ENCODE measurements at places on chromosomes 13 and 19. TPM values are rescaled to one million over a fixed set of nuclear protein-coding genes. Genes with fewer than 3 reads are reported as not detected.

DNA sequence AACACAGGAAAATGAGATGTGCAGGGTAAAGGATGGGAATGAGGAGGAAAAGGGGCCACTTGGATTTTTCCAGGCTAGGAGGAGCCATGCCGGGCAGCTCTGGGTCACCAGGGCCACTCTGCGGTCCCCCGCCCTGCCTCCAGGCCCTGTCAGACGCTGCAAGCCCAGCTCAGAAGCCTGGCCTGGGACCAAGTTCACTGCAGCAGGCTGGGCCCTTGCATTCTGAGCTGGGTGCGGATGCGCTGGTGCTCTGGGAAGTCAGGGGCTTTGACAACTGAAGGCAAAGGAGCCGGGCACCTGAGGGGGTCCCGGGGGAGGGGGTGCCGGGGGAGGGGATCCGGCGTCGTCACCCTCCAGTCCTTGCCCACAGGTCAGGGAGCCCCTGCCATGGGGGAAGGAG is 77.5 kb downstream of the WTIP start:
- DNase-seq = no peak

DNA sequence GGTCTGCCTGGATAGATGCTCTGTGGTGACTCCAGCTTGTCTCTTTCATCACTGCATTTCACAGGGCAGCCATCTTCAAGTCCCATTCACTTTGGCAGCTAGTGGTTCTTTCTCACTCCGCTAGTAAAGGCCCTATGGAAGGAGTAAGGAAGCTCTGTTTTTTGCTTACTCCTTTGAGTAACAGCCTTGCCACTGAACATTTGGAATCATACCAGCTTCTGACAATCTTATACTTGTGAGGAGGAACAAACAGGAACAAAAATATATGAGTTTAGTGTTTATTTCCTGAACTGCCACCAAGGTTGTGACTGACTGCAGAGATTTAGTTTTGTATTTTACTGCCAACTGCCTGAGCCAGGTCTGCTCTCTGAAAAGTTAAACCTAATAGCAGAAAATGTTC is 38.7 kb downstream of the KCTD4 start:
- DNase-seq = no peak

GRCh38 chr13:24203273-24203672 is 42.8 kb downstream of the SPATA13 start:
- DNase-seq = no peak

DNA sequence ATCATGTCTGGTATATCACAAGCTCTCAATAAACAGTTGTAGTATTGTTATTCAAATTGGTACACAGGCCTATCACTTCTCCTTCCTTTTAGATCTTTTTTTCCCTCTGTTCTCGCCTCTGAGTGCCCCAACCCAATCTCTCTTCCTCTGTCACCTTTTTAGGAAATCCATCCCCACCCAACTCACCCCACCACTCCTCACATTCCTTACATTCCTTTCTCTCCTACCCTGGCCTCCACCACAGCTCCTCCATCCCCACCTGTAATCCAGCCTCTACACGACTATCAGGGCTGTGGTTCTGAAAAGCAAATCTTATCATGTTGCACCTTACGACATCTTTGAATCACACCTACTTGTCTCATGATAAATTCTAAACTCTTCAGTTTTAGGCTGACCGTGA is 545.4 kb upstream of the GPC6 start:
- no peak for DNase-seq

DNA sequence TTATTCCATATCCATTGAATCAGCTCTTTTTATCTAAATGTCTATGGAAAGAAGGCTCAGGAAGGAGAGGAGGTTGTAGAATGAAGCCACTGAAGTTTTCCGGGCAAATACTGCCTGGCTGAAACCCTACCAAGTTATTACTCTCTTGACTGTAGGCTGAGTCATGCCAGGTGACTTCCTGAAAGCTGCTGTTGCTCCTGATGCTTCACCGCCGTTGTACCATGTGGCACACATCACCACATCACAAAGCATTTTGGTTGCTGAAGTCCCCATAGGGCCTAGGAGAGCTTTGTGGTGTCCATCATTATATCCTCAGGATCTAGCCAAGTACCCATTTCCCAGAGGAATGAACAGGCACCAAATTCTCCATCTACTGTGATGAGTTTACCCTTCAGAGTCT is 11.1 kb upstream of the TDRD12 start:
- no peak for DNase-seq

GRCh38 chr13:26971990-26972887 is 199.4 kb downstream of the USP12 start:
- DNase-seq = no peak

DNA sequence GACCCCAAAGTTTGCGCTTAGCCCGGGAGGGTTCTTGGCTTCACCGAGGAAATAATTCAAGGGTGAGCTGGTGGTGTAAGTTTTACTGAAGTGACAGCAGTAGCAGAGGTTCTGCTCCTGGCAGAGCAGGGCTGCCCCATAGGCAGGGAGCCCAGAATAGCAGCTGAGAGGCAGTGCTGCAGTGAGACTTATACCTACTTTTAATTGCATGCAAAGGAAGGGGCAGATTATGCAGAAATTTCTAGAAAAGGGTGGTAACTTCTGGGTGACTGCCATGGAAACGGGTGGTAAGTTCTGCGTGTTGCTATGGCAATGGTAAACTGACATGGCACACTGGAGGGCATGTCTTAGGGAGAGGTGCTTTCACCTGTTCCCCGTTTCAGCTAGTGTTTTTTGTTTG is 17.5 kb upstream of the CAMSAP3 start:
- no peak for DNase-seq

- no peak for DNase-seq
Observed at GRCh38 chr13:66951426-66951825, 278.7 kb downstream of the PCDH9 start.

DNA sequence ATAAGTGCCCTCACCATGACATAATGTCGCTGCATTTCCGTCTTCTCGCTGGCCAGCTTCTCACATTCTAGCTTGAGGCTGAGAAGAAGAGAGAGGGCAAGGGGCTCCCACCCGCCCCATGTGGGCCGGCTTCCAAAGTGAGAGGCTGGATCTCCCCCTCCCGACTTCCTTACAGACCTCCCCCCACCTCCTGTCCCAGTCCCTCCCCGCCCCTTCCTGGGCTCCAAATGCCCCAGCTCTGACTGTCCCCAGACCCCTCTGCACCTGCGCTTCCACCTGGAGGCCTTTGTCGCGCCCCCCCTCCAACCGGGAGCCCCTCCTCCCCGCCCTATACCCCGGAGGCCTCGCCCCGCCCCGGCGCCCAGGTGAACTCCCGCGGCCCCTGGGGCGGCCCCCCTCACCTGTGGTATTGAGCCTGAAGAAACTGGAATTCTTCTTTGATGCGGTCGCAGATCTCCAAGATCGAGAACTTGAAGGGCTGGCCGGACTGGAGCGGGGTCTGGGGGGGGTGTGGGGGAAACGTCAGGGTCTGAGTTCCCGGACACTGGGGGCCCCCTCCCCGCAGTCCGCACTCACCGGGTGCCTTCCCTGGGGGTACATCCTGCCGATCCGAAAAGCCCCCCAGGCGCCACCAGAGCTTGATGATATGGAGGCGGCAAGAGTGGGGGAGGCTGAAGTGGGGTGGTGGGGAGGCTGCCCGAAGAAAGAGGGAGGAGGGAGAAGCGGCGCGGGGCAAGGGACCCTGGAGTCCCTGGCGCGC is 595 bp downstream of the TLE2 start:
- DNase-seq = no peak

GRCh38 chr13:47334173-47334572 is 437.3 kb upstream of the HTR2A start:
- DNase-seq = no peak

- DNase-seq = no peak
Observed at GRCh38 chr13:65660731-65661130, 1569.4 kb downstream of the PCDH9 start.

DNA sequence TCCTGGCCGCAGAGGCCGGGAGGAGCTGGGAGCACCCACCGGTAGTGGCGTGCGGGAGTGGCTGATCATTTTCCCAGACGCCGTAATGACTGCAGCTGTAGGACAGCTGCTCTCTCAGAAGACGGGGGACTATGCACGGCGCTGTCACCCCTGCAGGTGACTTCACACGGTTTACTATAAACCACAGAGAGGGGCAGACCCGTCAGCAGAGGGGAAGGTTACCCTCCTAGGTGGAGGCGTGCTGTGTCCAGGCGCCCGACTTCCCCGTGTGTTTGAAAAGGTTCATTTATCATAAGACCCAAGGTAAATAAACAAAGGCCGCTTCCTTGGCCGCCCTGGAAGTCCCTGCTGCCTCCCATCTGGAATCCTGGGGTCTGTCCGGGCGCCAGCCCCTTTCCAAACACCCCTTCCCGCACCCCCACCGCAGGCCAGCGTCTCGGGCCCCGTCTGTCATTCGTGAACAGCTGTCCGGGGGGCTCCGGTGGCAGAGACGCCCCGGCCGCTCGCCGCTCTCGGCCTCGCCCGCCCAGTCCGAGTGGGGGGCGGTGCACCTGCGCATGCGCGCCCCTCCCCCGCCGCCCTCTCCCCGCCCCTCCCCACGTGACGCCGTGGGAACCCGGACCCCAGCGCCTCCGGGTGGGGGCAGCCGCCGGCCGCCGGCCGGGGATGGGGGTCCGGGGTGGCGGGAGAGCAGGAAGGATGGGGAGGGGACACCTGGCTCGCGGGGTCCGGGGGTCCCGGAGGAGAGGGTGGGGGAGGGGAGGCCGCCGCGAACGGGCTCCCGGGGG is 915 bp downstream of the SHC2 start:
- no peak for DNase-seq

DNA sequence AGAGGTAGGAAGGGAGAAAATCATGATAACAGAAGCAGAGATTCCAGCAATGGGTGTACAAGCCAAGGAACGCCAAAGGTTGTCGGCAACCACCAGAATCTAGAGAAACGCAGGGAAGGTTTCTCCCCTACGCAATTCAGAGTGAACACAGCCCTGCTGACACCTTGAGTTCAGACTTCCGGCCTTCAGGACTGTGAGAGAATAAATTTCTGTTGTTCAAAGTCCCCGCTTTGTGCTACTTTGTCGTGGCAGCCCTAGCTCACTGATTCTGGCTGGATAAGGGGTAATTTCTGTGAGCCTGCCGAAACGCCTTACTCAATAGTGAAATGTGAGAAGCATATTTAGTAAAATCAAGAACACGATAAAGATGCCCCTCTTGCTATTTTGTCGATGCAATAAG is 5.3 kb upstream of the CLEC4G start:
- no peak for DNase-seq

DNA sequence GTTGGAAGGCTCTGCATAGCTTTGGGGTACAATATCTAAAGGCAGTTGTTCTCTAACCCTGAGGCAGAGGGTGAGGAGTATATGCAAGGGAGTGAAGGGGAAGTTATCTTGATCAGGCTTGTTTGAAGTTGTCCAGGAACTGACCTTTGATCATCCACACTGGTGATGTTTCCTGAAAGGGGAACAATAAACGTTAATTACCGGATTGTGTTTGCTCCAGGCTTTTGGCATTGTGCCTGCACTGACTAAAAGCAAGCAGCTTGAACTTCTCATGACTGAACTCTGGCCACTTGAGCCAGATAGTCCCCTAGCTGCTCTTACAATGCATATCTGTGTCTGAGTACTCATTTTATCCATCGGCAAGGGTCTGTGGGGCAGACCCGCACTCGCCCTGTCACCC is 27.0 kb upstream of the ZNF726 start:
- no peak for DNase-seq

- no peak for DNase-seq
Observed at GRCh38 chr13:27359199-27359821, 65.1 kb upstream of the GTF3A start.

DNA sequence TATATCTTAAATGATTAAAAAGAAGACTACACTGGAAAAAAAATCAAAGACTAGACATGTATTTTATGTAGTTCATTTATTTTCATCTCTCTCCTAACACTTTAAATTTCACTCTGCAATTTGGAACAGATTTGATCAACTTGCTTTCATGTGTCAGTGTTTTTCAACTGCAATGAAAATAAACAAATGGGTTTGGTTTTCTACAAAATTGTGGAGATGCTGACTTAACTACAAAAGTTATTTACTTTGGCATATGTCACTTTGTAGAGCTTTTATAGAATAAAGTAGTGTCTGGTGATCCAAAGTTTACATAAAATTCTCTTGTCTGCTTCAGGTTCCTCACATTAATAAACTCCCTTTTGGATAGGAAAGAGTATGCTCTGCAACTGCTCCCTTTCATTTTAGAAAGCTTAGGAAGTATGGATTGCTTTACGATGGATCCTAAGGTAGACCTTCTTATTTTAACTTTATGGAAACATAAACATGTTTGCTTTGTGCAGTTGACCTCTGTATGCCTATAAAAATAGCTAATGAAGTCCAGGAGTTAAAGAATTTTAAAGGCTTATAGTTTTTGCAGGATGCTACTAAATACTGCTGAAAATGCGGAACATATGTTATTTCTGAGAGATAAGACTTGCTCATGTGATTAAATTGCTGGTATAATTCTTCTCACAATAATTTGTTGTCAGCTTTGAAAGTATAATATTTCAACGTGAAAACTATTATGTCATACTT is 815.9 kb downstream of the PCDH9 start:
- no peak for DNase-seq

DNA sequence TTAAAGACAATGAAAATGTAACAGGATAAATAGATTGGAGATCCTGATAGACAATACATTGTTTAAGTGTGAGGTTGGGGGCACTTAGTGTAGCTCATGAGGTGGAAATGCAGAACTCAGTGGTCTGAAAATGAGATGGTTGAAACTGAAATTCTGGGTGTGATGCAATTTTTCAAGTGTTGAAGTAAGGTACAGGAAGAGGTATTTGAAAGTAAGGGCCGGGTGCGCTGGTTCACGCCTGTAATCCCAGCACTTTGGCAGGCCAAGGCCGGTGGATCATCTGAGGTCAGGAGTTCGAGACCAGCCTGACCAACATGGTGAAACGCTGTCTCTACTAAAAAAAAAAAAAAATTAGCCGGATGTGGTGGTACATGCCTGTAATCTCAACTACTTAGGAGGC is 113.0 kb downstream of the UFM1 start:
- no peak for DNase-seq

GRCh38 chr13:35136585-35136984 is 194.5 kb downstream of the NBEA start:
- DNase-seq = no peak

DNA sequence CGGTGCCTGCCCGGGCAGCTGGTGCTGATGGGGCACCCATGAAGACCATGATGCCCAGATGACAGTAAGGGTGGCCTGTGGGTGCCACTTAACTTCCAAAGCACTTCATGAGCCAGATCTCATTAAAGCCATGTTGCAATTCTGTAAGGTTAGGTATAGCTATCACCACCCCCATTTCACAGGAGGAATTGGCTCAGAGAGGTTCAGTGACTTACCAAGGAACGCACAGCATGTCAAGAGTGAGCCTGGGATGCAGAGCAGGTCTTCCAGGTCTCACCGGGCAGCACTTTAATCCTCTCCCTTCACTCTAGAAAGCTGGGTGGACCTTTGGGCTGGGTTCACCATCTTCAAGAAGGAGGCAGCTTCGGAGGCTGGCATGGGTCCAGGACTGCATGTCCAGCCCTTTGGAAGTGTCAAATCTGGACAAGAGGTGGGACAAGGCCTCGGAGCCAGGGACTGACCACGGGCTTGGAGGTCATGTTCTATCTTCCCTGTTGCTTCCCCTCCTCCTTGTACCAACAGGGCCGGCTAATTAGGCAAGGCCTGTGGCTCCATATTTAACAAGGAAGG is 189.8 kb downstream of the URI1 start:
- DNase-seq = no peak

Gene ZNF714
- total RNA-seq = 7.7 TPM

Gene CCL25
- 10.4 TPM for total RNA-seq

Data from GM12878 (cell line).